ENCODE measurements at places on chromosomes 16 and 17. TPM values are rescaled to one million over a fixed set of nuclear protein-coding genes. Genes with fewer than 3 reads are reported as not detected.
A peak's percentile ranks its signal among the peaks of the same experiment; 100 is the strongest.

DNA sequence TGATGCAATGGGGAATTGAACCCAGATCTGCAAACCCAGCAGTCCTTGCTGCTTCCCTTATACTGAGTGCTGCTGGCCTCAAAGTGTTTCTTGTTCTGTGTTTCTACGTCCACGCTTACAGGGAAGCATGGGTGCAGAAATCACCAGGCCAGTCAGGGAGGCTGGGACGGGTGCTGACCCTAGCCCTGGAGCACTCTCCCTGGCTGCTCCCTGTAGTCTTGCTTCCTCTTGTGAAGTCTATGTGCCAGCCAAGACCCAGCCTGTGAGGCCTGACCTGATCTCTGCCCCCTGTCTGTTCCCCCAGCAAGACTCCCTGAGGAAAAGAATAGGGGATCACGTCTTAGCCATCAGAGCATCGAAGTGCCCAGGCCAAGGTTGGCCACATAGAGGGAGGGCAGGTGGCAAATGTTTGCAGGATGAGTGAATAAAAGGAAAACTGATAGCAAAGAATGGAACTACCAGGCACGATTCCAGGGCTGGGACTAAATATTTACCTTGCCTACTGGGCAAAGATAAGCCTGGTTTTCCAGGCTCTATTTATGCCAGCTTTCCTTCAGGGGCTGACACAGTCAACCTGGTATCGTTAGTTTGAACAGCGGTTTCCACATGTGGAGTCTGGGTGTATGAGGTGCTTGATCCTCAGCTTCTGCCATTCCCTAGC lies 41.2 kb upstream of the RHOT1 start:
- no peak for DNase-seq

ITGB3 gene
- 149 TPM for total RNA-seq

DNA sequence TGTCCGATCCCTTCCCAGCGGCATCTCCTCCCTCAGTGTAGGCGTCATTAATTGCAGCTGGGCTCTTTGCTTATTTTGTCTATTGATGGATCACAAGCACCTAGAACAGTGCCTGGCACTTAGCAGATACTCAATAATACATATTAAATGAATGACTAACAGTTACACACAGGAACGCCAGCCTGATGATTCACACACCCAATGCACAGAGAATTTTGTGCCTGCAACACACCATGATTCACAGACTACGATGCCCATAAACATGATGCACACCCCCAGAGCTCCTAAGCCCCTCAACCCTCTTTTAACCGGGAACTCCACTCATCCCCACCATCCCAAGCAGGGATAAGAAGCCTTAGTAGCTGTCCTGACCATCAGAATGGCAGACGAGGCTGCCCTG lies 66.6 kb upstream of the TMEM97 start:
- no peak for DNase-seq

DNA sequence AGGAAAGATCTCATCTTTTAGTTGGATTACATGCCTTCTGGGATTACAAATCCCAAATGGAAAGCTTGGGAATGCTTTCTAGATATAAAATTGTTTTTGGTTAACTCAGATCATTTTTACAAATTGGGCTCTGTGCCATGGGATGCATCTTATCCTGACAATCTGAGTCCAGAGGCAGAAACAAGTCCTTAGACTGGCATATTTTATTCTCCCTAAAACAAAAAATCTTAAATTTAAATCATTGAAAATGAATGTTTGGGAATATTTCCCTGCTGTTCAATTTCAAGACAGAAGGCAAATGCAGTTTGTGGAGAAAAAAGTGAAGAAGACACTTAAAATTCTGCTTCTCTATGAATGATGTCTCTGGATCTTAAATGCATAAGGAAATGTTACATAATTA lies 456.6 kb upstream of the GOT2 start:
- DNase-seq, result no peak

GRCh38 chr17:39238311-39238972 lies 12.7 kb upstream of the STAC2 start:
- no peak for DNase-seq

- DNase-seq, result no peak
These were observed 149.8 kb upstream of the HS3ST2 start for GRCh38 chr16:22664132-22664531.

- DNase-seq, result peak; percentile 26
These were observed 29.6 kb upstream of the PVALEF start for GRCh38 chr17:81135505-81136278.

DNA sequence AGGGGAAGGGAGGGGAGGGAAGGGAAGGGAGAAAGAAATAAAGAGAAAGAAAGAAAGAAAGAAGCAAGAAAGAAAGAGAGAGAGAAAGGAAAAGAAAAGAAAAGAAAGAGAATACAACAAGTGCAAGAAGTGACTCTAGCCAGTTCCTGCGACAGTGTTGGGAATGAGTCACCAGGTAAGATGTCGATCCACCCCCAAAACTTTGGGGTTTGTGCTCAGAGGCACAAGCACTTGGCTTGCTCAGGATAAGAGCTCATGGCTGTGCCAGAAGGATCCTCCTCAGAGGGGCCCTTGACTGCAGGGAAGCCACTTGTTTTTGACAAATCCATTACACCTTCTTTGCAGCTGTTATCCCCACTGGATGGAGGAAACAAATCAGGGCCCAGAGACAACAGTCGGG lies 137.7 kb downstream of the TMEM132E start:
- DNase-seq, result no peak

- peak; percentile 91 for DNase-seq
These were observed 19.1 kb upstream of the TEX2 start for GRCh38 chr17:64281962-64282752.

- no peak for DNase-seq
These were observed 201.1 kb downstream of the SOX9 start for GRCh38 chr17:72321896-72322295.

GRCh38 chr17:79080349-79080748 lies 5.7 kb downstream of the ENGASE start:
- DNase-seq, result no peak

DNA sequence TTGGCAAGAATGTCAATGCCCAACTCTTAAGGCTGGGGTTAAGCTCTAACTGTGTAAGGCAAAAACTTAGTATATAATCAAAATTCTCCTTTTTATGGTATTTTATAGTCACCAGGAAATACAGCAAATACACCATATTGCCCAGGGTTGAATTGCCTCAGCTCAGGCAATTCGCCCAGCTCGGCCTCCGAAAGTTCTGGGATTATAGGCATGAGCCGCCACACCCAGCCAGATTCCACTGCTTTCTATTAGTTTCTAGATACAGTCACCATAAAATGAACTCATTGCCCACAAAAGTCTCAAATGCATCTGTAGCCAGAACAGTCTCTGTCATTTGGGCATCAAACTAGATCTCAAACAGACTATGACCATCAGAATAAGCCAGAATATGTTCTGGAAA lies 238.7 kb upstream of the TOX3 start:
- no peak for DNase-seq

DNA sequence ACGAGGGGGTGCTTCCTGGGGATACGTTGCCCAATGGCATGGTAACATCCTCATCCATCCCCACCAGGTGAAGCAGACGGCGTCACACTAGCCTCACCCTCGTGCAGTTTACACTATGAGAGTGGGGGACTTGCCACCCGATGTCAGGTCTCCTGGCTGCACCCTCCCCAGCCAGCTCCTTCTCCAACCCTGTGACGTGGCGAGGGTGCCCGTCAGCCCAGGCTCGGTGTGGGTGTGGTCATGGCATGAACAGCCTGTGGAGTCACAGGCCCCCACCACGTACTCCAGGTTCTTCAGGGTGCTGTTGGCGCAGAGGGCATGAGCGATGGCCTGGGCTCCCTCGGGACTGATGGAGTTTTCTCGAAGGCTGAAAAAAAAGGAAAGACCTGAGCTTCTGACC lies 28.3 kb downstream of the NLRC3 start:
- no peak for DNase-seq

DNA sequence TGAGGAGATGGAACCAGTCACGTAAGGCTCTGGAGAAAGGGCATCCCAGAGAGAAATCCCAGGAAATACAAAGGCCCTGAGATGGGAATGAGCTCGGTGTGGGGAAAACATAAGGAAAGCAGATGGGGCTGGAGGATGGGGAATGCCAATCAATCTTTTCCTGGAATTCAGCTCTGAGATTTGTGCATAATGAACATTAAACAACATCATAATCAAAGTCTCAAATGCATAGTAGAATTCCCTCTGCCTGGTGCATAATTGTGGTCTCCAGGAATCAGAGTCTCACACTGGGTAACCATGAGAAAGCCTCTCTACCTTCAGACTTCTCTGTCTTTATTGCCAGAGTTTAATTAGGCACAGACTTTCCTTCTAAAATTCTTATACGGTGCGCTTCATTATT lies 30.8 kb downstream of the OTOA start:
- DNase-seq, result no peak

TBC1D3 gene
- total RNA-seq, result not detected
